ENCODE measurements at places on chromosomes 1 and 21.

DNA sequence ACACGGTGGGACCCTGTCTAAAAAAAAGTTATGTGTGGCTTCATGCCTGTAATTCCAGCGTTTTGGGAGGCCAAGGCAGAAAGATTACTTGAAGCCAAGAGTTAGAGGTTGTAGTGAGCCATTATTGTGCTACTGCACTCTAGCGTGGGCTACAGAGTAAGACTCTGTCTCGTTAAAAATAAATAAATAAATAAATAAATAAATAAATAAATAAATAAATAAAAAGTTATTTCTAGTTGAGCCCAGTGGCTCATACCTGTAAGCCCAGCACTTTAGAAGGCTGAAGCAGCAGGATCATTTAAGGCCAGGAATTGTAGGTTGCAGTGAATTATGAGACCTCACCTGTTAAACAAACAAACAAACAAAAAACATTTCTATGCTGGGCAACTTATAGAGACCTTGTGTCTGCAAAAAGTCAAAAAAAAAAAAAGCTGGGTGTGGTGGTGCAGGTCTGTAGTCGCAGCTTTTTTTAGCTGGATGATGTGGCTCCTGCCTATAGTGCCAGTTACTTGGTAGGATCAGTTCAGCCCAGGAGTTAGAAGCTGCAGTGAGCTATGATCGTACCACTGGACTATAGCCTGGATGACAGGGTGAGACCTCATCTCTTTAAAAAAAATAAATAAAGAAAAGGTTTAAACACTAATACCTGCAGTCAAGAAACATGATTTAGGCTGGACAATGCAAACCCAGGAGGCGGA, 25.6 kb downstream of the GON4L start:
- DNase-seq, result no peak

DNA sequence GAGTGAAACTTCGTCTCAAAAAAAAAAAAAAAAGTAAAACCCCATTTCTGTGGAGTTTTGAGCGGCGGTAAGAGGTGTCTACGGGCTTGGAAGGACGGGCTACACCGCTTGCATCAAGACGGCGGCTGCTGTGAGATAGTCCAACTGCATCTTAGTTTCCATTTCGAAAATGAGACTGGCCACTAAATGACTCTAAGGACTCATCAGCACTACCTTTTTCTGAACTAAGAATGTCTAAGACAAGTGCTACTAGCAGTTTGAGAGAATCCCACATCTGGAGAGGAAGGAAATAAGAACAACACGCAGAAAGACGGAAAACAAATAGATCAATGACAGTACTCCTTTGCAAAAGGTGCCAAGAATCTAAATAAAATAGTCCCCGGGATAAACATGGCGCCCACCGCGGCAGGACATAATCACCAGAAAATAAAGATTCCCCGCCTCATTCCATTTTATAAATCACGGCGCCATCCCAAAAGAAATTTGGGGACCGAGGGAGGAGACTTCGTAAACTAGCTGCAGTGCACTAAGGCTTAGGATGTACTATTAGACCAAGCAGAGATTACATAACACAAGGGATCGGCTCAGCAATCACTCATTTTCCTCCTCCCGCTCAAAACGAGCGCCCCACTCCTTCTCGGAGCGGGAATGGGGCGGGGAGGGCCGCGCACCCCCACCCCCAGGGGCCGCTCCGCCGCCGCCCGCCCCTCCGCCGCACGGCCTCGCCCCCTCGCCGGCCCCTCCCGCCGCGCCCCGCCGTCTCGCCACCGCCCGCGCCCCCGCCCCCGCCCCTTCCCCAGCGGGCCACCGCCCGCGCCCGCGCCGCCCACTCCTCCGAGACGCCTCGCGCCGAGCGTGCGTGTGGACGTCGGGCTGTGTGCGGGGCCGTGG, 1.1 kb downstream of the POGZ start:
- peak; percentile 53 for DNase-seq

DNA sequence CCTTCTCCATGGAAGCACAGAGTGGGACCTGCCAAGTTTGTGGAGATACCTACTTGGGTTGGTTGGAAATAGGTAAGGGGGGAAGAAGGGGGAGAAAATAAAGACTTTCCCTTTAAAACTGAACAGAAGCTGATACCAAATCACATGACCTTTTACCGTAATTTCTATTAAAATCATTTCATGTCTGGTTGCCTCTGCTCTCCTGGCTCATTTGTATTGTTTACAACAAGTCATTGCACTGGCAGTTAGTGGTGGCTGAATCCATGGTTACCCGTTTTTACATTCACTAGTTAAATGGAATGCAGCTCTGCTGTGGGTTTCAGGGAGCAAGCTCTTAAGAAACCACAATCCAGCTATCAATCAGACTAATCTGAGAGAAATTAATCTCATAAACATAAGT, 353.7 kb upstream of the ESRRG start:
- no peak for DNase-seq

- no peak for DNase-seq
Observed at GRCh38 chr1:221069986-221070385, 190.7 kb downstream of the HLX start.

GRCh38 chr1:38152351-38153065, 105.9 kb upstream of the POU3F1 start:
- DNase-seq, result no peak

DNA sequence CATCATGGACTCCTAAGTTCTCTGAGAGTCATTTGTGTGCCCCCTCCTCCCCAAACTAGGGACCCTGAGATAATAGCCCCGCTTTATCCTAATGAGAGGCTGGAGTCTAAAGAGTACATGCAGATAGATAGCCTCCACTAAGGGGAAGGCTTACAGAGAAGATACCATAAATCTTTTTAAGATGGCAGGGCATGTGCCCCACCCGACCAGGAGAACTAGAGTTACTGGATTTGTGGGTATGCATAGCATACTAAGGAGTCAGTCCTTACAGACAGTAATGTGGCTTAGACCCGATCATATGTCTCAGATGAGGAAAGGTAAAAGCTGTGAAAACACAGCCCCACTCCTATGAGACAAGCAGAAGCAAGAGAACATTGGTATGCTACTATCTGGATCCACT, 25.7 kb upstream of the PKN2 start:
- DNase-seq, result no peak

DNA sequence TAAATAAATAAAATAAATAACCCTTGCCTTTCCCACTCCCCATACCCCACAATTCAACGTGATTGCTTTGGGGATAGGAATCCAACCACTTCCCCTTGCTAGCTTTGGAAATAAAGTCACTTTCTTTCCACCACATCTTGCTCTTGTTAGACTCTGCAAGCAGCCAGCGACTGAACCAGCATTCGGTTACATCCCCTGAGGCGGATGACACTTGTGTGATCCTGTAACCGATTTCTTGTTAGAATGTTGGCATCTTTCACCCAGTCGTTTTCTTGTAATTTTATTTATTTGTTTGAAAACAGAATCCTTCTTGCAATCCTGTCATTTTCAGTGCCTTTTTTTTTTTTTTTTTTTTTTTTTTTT, 1.6 kb upstream of the IFNGR2 start:
- no peak for DNase-seq

GRCh38 chr1:114455102-114455785, 55.8 kb downstream of the TRIM33 start:
- DNase-seq, result no peak

- no peak for DNase-seq
Observed at GRCh38 chr1:67892476-67893125, 59.3 kb upstream of the GNG12 start.

DNA sequence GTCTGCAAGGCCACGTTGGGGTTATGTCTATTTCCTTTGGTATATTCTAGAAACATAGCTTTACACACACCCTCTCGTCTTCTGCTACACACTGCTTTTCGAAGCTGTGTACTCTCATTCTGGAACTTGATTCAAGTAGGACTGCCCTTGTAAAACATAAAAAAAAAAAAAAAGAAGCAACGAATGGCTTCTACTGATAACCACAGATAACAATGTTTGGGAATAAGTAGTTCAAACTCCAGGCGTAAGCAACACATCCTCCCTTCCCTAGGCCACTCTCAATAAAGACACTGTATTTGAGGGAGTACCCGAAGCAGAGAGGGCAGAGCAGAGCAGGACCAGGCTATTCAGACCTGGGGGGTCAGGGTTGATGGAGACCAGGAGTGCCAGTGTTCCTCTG, 496.7 kb downstream of the MATN1 start:
- DNase-seq, result no peak

DNA sequence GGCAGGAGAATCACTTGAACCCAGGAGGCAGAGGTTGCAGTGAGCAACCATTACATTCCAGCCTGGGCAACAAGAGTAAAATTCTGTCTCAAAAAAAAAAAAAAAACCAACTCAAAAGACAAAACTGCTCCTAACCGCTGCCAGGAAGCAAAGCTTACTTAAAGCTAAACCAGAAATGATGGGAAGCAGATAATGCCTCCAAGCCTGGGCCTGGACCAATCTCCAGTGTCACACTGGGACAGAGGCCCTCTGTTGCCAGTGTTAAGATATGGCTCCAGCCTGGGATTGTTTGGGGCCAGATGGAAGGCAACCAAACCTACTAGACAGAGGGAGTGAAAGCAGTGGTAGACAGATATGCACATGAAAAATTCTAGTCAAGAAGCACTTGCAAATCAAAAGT, 36.9 kb downstream of the NSL1 start:
- DNase-seq, result peak; percentile 16

- no peak for DNase-seq
Observed at GRCh38 chr1:162994921-162995320, 74.2 kb upstream of the RGS4 start.

DNA sequence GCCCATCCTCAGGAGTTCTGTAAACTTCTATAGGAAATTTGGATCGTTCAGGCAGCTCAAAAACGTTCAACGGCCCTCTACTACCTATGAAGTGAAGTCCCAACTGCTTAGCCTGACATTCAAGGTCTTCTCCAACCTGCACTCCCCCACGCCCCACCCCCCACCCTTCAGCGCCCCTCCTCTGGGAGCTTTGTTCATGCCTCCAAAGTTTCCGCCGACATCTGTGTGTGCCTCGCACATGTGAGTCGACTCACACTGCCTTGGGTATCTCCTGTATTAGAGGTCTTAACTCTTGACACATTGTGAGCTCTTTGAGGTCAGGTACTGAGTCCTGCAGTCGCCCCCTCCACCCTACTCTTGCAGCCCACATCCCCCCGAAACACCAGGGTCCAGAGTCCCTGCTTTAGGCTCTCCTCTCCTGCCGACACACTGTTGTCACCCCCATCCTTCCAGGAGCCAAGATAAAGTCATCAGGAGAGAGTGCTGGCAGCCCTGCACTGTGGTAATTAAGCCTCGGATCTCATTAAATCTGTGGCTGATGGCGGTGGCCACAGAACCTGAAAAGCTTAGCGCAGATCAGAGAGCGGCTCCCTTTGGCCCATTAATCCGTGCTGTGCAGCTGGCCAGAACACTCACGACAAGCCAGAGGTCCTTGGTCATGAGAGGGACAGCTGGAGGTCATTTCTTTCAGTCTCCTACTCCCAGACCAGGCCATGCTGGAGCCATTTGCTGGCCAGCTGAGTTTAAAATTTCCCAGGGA, 1.4 kb upstream of the PAFAH2 start:
- no peak for DNase-seq

DNA sequence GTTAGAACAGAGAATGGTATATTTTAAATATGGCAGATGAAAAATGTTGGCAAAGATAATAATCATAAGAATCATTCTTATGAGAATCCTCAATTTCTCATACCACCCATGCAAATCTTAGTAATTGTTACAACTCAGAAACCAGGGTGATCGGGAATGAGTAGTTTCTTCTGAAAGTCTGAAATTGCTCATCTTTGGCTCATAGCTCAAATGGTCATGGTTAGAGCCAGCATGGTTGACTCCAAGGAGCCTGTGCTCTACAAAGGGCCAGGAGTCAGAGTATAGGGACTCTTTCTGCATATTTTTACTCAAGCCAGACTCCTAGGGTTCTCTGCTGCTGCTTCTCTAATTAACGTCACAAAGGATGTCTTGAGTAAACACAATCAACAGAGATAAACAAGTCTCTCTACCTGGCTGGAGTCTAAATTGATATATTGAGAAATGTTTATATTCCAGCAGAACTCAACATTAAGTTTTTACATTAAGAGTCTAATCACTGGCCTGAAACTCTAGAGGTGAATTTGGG, 1.9 kb upstream of the ETV3 start:
- no peak for DNase-seq

DNA sequence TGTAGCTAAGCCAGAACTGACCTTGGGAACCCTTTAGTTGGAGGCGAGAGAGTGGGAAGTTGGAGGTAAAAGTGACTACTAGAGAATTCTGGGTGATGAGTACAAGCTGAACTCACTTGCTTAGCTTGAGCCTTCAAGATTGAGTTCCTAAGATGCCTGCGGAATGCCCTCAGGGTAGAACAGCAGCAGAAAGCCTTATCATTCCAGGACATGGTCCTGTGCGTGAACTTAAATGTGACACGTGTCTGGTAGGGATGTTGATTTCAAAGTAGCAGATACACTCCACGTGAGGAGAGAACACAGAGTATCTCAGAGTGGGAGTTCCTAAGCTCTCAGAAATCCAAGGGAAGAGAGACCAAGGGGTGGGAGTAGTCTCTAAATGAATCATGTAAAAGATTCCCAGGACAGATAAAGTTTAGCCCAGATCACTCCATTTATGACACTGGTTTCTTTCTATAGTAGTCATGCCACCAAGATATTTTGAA, 60.1 kb downstream of the KCNK1 start:
- no peak for DNase-seq

- DNase-seq, result no peak
Observed at GRCh38 chr1:190595438-190595837, 117.8 kb upstream of the BRINP3 start.

GRCh38 chr1:45913731-45914501, 110.5 kb downstream of the MAST2 start:
- no peak for DNase-seq

DNA sequence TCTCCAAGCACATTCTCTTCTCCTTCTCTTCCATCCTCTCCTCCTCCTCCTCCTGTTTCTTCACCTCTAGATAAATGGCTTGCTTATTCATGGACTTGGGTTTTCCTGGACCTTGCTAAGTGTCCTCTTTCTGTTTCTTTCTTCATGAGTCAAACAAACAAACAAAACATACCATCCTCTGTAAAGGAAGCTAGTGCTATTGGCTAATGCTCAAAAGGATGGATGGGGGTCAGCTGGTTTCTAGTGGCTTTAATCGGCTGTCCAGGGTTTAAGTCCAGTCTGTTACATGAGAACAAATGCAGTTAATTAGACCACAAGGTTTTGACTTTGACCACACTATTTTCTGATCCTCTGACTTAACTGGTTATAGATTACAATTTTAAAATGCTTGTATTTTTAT, 83.8 kb upstream of the TSPAN2 start:
- DNase-seq, result no peak

DNA sequence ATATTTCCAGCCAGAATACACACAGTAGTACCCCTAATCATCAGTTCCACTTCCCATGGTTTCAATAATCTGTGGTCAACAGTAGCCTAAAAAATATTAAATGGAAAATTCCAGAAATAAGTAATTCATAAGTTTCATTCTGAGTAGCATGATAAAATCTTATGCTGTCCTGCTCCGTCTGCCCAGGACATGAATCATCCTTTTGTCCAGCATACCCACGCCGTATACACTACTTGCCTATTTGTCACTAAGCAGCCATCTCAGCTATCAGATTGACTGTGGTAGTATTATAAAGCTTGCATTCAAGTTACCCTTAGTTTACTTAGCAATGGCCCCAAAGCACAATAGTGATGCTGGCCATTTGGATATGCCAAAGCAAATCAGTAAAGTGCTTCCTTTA, 118.7 kb downstream of the SLC5A9 start:
- DNase-seq, result no peak

- no peak for DNase-seq
Observed at GRCh38 chr1:155170101-155170785, 2.9 kb downstream of the KRTCAP2 start.

Data from C1 segment of cervical spinal cord (tissue), 14 donors.